NCI-H774 (cell line): ENCODE measurements at places on chromosomes 6 and 20.
A peak's percentile ranks its signal among the peaks of the same experiment; 100 is the strongest.

DNA sequence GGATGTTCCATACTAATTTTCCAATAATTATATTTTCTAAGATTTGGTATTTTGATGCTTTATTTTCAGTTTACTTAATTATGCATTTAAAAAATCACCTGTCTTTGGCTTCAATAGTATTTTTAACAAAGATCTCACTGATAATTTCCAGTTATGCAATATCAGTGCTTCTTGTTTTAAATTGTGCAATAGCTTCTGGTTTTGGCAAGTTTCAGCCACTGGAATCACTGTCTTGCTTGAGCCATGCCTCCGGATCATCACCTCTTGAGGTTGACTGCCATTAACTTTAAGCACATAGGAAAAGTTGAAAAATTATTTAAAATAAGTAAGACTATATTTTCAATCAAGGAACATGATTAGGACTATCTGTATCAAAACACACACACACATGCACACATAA lies 1242.1 kb downstream of the HACE1 start:
- DNase-seq: no peak

DNA sequence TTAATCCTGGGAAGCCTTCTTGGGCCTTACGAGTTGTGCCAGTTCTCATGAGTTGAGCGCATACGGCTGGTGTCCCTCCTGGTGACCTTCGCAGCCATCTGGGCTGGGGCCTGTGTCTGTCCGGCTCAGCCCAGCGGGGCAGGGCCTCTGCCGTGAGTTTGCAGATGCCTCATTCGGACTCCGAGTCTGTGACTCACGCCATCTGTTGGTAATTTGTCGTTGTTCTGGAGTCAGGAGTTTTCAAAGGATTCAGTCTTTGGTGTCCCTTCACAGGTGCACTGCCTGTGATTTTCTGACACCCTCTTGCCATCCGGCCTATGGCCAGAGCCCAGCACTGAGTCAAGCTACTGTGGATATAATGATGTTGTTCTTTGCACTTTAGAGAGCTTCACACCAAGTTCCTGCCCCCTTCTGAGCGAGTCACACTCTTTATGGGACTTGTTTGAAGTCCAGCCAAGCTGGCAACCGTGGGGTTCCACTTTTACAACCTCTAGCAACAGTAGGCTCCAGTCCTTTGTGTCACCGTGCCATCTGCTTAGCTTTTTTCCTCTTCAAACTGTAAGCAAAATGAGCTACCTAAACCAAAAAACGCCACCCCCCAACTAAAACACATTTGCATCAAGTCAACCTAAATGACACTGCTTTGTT lies 175.6 kb downstream of the AIG1 start:
- DNase-seq: no peak

DNA sequence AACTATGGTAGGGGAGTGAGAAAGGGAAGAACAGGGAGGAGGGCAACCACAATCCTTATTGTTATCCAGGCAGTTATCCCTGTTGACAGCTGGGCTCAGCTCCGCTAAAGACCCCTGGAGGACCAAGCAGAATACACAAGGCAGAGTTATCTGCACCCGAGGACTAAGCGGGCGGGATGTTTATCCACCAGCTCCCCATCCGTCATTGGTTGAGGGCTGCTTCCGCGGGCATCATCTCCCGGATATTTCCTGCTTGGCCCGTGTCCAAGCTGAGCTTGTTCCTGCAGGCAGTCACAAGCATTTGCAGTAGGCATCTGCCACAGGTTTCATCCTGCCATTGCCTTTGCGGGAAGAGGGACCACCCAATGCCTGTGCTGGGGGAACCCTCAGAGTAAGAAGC lies 102.1 kb downstream of the DLGAP4 start:
- peak; percentile 26 for DNase-seq

GRCh38 chr6:27545271-27546046 lies 72.6 kb upstream of the ZNF184 start:
- DNase-seq: peak; percentile 12

DNA sequence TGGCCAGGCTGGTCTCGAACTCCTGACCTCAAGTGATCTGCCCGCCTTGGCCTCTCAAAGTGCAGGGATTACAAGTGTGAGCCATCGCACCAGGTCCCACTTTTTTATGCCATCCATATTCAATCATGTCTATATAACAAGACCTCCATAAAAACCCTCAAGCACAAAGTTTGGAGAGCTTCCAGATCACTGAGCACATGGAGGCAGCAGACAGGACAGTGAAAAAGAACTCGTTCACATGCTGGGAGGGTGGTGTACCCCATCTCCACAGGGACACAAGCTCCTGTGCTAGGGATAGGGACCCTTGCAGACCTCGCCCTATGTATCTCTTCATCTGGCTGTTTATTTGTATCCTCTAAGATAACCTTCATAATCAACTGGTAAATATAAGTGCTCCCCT lies 30.3 kb downstream of the KIF13A start:
- DNase-seq: no peak

GRCh38 chr6:63549076-63549475 lies 23.2 kb upstream of the LOC128125822 start:
- DNase-seq: no peak

DNA sequence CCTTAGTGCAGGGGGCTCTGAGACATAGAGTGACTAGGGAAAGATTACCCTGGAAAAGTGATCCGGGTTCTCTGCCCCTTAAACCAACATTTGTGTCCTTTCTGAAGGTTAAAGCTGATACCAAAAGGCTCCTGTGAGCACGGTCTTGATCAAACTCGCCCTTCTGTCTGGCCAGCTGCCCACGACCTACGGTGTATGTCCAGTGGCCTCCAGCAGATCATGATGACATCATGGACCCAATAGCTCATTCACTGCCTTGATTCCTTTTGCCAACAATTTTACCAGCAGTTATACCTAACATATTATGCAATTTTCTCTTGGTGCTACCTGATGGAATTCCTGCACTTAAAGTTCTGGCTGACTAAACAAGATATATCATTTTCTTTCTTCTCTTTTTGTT lies 6.8 kb downstream of the ULBP2 start:
- DNase-seq: no peak

DNA sequence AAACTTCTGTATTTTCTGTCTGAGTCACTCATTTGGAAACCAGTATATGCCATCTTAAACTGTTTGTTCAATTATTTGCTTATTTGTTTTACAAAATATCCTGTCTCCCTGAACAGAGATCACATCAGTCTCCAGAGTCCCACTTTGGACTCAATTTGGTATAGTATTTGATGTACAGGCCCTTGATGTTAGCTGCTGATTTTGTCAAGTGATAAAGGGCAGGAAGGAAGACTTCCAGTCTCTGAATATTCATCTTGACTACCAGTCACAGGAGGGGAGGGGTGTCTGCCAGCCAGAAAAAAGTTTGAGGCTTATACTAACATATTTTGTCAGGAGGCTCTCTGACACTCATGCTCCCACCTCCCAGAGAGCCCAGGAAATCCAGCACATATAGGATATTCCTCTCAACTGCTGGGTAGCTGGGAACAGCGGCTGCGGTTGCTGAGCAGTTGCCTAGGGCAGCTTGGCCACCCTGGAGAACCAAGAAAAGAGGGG lies 376.8 kb upstream of the RUNX2 start:
- DNase-seq: no peak

DNA sequence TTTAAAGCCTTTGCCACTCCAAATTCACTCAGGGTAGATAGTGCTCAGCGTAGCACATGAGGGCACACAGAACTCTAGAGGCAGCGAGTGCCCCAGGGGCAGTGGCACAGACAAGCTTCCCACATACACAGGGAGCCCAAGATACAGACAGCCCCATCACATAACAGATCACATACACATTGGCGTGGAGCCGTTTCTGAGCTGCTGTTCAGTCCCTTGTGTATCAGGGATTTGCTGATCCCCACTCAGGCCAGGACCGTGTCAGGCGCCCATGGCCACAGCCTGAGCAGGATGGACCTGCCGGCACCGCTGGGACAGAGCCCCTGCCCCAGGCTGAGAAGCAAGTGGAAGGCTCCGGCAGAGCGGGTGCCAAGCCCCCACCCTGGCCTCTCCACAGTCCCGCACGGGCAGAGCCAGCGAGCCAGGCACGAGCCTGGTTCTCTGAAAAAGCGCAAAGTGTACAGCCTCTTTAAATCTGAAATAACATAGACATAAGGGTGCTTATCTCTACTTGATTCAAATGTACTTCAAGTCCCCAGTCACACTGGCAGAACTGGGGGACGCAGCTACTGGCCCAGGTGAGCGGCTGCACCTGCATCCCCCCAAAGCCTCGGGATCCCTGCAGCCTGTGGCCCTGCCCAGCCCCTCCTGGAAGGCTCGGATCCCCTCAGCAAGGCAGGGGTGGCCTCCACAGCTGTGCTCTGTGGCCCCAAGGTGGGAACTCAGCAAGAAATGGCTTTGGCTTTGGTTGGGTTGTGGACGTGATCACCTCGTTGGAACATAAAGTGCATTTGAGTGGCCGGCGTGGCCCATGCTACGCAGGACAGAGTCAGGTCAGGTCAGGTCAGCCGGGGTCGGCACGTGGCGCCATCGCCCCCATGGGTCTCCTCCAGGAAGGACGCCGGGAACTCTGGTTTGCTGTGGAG lies 231.3 kb downstream of the ERMARD start:
- DNase-seq: no peak

GRCh38 chr20:21513881-21514540 lies at the start of gene NKX2-2:
Gene NKX2-2, minus strand, starts transcription at chr20:21514064. Its CDS starts 395 bp downstream, at chr20:21513669.
- DNase-seq: peak; percentile 37

- peak; percentile 57 for DNase-seq
Measured at GRCh38 chr6:121305957-121306607, 28.2 kb downstream of the TBC1D32 start.

DNA sequence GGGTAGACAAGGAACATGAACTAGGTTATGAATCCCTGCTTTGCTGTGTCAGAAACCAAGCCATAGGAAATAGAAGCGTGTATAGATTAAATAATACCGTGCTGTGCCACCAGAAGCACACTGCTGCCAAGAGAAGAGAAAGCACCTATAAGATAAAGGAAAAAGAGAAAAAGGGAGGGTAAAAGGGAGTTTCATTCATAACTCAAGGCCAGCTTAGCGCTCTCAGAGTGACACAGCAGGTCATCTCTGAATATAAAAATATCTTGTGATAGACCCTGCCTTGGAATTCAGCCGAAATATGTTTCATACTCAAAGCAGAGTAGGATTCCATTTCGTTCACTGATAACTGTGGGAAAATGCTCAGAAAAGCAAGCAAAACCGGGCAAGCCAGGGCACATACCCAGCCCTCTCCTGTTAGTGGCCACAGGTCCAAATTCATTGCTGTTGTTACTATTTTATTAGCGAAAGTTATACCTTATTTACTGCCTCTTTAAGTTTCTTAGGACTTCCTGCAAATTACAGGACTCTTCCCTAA lies 8.7 kb downstream of the JAG1 start:
- no peak for DNase-seq

DNA sequence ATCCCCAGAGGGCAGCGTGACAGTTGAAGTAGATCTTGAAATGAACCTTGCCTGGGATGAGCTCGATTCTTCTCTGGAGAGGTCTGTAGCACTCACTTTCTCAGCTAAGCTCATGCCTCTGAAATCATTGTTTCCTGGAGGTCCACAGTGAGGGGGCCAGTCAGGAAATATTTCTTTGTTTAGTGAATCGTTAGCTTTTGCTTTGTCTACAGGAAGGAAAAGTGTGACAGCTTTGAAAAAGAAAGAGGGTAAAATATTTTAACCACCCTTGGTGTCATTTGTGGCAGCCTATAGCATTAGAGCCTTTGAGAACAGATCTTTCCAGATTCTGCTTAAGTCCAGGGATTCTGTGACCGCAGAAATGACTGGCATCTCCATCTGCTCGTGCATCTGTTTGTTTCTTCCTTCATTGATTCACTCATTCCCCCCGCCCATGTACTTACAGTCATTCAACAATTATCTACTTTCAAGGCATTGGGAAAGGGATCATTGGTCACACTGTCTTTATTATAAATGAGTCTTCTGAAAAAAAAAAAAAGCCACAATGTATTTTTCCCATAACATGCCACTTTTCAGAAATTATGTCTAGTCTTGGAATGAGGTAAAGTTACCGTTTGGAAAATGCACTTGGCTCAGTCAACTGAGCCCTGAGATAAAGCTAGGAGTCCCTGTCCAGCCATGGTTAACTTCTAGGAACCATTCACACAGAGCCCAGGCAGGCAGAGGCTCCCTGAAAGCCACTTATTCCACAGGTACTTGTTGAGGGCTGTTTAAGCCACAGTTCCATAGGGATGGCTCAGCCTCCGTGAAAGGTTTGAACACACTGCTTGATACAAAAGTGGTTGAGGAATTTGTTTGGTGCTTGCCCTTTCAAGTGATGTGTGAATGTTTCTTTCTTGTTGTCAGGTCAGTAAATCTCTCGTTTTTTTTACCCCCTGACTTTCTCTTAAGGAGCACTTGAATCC lies 86.0 kb downstream of the TIAM2 start:
- DNase-seq: no peak

GRCh38 chr6:170113141-170113540 lies 177.7 kb downstream of the DLL1 start:
- DNase-seq: no peak

DNA sequence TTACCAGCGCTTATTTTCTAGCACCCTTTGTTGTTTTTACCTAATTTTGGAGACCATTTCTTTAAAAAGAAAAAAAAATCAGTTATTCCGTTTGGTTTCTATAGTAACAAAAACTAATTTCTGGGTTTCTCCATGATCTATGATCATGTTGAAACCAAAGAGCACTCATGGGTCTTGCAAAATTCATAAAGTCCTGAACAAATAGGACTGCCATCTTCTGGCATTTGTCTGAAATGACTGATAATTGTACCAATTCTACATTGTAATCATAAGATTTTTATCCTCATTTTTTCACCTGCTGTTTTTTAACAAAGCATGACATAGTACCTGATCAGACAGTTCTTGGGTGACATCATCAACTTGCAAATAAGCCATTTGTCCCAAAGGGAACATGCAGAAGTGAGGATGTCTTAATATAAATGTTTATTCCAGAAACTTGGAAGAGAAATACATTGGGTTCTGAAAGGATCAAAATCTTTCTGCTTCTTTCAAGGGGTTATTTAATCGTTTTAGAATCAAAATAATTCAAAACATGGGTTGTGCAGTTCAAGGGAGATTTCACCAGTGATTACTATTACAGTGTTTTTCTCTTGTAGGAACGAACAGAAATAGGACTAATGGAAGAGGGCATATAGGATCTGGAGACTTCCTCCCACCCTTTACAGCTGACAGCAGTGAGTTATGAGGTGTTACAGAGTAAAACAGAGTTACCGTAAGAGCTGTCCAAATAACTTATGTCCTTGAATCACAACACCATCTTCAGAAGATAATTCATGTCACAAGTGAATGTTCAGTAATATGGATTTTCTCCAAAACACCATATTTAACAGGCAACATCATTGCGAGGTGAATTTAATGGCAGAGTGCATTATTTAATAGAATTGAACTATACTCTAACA lies 87.1 kb upstream of the GJE1 start:
- no peak for DNase-seq
